IMR-90 (cell line): ENCODE measurements at places on chromosomes 3 and 15. TPM values are rescaled to one million over a fixed set of nuclear protein-coding genes. Genes with fewer than 3 reads are reported as not detected.
A peak's percentile ranks its signal among the peaks of the same experiment; 100 is the strongest.

DNA sequence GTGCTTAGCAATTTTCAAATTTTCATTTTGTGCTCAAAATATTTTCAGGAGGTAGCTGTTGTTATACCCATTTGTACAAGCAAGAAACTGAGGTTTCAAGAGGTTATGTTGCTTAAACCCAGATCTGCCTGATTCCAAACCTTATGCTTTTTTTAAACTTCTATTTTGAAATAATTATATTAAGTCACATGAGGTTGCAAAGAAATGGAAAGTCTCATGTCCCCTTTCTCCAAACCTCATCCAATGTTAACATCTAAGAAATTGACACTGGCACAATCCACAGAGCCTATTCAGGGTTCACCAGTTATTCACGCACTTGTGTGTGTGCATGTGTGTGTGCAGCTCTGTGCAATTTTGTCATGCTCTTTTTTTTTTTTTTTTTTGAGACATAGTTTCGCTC lies 35.1 kb downstream of the B3GNT5 start:
- DNase-seq: no peak
- H3K4me1 ChIP-seq: peaks cover 7% of the 10 kb centered on the region
- H3K4me3 ChIP-seq: no peak overlapping the region

Gene ASB14
- not detected in 2 replicates for total RNA-seq

GRCh38 chr3:34742151-34742550 lies 897.2 kb upstream of the ARPP21 start:
- no peaks in the 10 kb centered on the region for H3K27me3 ChIP-seq
- H3K36me3 ChIP-seq: no peaks in the 10 kb centered on the region
- no peak for DNase-seq
- H3K27ac ChIP-seq: no peak overlapping the region
- no peaks in the 10 kb centered on the region for H3K4me1 ChIP-seq

Gene PGBD4
- 1.3 and 1.9 TPM in 2 replicates for total RNA-seq

DNA sequence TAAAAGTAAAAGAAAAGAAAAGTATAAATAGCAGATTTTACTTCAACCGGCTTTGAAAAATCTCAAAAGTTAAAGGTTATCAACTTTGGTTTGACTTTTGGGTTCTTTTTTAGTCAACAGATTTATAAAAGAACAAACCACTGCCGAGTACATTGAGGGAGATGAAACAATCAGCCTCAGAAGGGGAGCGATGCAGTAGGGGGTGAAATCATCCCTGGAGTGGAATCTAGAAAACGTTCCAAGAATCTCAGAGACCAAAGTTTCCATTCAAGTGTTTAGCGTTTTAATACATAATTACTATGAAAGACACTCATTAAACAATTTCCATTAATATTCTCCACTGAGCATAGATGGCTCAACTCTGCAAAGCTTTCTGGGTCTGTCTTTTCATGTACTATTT lies 745.5 kb downstream of the NR2F2 start:
- no peak overlapping the region for H3K27ac ChIP-seq
- DNase-seq: no peak
- H3K4me1 ChIP-seq: no peaks in the 10 kb centered on the region
- no peaks in the 10 kb centered on the region for H3K27me3 ChIP-seq

DNA sequence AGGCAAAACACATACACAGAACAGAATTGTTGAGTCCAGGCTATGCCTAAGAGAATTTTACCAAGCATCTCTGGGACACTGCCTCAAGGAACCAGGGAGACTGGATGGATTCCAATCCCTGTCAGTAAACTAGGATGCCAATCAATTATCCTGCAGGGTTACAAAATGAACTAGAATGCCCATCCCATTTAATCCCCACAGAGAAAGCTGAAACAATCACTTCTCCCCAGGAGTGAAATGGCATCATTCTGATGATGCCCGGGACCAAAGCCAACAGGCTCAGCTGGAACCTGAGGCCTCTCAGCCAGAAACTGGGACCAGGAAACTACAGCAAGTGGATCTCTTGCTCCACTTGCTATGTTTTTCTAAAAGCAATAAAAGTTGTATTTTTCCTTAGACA lies 130.0 kb upstream of the TJP1 start:
- H3K4me1 ChIP-seq: no peaks in the 10 kb centered on the region
- H3K27ac ChIP-seq: no peak overlapping the region
- DNase-seq: no peak
- peaks cover 5% of the 10 kb centered on the region for H3K27me3 ChIP-seq
- H3K4me3 ChIP-seq: no peak overlapping the region
- no peaks in the 10 kb centered on the region for H3K36me3 ChIP-seq

DNA sequence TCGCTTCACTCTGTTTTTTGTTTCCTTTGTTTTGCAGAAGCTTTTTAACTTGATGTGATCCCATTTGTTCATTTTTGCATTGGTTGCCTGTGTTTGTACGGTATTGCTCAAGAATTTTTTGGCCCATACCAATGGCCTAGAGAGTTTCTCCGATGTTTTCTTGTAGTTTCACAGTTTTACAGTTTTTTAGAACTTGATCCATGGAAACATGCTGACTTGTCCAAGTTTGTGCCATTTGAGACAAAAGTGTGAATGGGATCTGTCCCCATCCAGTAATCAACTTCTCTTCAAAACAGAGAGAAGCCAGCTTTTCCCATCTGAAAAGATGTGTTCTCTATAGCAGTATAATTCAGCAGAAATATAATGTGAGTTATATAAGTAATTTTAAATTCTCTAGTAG lies 266.5 kb upstream of the LRTM1 start:
- H3K27me3 ChIP-seq: no peaks in the 10 kb centered on the region
- no peak for DNase-seq
- H3K4me3 ChIP-seq: no peak overlapping the region
- H3K27ac ChIP-seq: no peak overlapping the region

Gene SNURF
- 8.1 and 13.1 TPM in 2 replicates for total RNA-seq

GRCh38 chr15:90009301-90010022 lies 8.3 kb downstream of the ZNF710 start:
- H3K27ac ChIP-seq: no peak overlapping the region
- H3K4me3 ChIP-seq: no peak overlapping the region
- H3K4me1 ChIP-seq: peaks cover 8% of the 10 kb centered on the region
- H3K27me3 ChIP-seq: no peaks in the 10 kb centered on the region
- H3K36me3 ChIP-seq: no peaks in the 10 kb centered on the region; the same call in 1 of the 2 replicates

DNA sequence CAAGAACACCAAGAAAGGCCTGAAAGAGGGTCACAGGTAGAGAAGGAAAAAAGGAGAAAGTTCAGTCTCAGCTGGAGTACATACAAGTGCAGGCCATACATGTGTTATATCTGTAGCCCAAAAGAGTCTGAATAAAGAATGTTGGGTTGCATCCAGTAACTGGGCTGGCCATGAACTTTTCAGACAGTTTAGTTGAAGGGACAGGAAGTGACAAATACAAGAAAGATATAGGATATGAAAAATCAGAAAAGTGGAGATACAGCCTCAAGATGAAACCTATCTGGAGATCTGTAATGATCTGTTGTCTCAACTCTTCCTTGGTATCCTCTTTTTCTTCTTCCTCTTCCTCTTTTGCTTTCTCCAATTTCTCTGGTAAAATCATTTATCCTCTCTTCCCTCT lies 671.7 kb downstream of the MECOM start:
- H3K27ac ChIP-seq: no peak overlapping the region
- H3K36me3 ChIP-seq: no peaks in the 10 kb centered on the region
- DNase-seq: peak; percentile 15
- H3K4me3 ChIP-seq: no peak overlapping the region
- H3K27me3 ChIP-seq: no peaks in the 10 kb centered on the region

GRCh38 chr15:52791776-52792175 lies 1.6 kb upstream of the ONECUT1 start:
- H3K36me3 ChIP-seq: no peaks in the 10 kb centered on the region
- peaks cover 93% of the 10 kb centered on the region for H3K27me3 ChIP-seq

GRCh38 chr3:197253238-197253947 lies 45.0 kb downstream of the DLG1 start:
- H3K36me3 ChIP-seq: no peaks in the 10 kb centered on the region
- no peak for DNase-seq
- no peaks in the 10 kb centered on the region for H3K4me1 ChIP-seq
- no peak overlapping the region for H3K27ac ChIP-seq
- H3K27me3 ChIP-seq: no peaks in the 10 kb centered on the region
- no peak overlapping the region for H3K4me3 ChIP-seq

- H3K4me3 ChIP-seq: no peak overlapping the region
- H3K27ac ChIP-seq: no peak overlapping the region
- peaks cover 13% of the 10 kb centered on the region for H3K36me3 ChIP-seq
- no peak for DNase-seq
Observed at GRCh38 chr15:99717161-99718009, 15.9 kb downstream of the LYSMD4 start.

Gene MEIS2
- 50.3 and 71.3 TPM in 2 replicates for total RNA-seq

Gene POLR2H
- total RNA-seq: 47.7 and 132 TPM in 2 replicates

- peaks cover 9% of the 10 kb centered on the region for H3K4me1 ChIP-seq
- no peaks in the 10 kb centered on the region for H3K27me3 ChIP-seq
- no peak for DNase-seq
- H3K36me3 ChIP-seq: peaks cover 9% of the 10 kb centered on the region
Observed at GRCh38 chr15:47746516-47746915, 29.2 kb downstream of the SEMA6D start.

DNA sequence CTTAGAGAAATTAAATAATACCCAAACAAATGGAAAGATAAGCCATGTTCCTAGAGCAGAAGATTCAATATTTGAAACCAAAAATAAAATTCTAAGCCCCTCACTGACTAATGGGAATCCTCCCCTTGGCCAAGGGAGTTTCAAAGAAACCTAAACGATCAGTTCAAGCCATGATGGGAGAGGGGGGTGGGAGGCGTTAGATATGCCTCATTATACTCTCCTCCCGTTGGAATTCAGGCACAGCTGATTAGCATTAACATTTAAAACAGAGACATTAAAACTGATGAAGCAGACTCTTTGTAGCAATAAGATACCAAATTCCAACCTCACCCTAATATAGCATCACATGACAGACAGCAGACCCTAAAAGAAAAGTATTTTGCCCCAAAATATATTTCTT lies 32.9 kb downstream of the OCA2 start:
- H3K36me3 ChIP-seq: no peaks in the 10 kb centered on the region
- H3K4me3 ChIP-seq: no peak overlapping the region
- DNase-seq: no peak
- no peaks in the 10 kb centered on the region for H3K4me1 ChIP-seq
- no peak overlapping the region for H3K27ac ChIP-seq

DNA sequence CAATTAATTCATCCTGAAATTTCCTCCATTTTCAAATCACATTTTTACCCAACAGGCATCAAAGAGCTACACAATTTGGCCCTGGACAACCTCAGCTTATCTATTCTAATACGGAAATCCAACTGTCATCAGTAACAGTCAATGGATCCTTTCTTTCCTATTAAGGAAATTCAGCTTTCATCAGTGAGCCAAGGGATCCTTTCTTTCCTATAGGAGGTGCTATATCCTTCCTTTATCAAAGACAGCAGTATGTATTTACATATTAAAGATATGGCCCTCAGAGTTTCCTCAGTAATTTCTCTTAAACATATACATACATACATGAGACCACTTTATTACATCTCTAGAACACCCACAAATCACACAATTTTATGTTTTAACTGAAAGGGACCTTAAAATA lies 10.1 kb downstream of the DHX36 start:
- DNase-seq: no peak
- no peak overlapping the region for H3K27ac ChIP-seq
- no peaks in the 10 kb centered on the region for H3K27me3 ChIP-seq
- H3K36me3 ChIP-seq: peaks cover 2% of the 10 kb centered on the region; the same call in 1 of the 2 replicates
- no peak overlapping the region for H3K4me3 ChIP-seq

Gene TMEM207
- not detected in 2 replicates for total RNA-seq

DNA sequence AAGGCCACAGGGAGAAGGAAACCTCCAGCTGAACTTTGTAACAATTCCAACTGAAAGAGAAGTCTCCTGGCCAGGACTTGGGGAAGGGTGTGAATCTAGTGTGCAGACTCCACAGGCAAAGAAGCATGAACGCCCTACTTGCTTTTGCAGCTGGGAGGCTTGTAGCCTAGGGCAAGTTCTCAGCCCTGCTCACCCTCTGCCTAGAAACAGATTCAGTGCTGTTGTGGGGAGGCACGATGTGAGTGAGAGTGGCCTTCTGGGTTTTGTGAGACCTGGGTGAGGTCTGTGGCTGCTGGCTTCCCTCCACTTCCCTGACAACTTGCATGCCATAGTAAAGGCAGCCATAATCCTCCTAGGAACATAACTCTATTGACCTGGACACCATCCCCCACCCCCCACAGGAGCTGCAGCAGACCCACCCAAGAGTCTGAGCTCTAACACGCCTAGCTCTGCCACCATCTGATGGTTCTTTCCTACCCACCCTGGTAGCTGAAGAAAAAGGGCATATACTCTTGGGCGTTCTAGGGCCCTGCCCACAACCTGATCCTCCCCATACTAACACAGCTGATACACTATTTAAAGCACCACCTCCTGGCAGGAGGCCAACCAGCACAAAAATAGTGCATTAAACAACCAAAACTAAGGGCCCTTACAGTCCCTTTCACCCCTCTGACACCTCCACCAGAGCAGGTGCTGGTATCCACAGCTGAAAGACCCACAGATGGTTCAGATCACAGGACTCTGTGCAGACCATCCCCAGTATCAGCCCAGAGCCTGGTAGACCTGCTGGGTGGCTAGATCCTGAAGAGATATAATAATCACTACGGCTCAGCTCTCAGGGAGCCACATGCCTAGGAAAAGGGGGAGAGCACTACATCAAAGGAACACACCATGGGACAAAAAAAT lies 426.5 kb downstream of the IGSF11 start:
- H3K4me3 ChIP-seq: no peak overlapping the region
- no peak for DNase-seq
- H3K27ac ChIP-seq: no peak overlapping the region
- H3K36me3 ChIP-seq: no peaks in the 10 kb centered on the region
- H3K4me1 ChIP-seq: no peaks in the 10 kb centered on the region

Gene FAM43A
- total RNA-seq: 3.0 and 3.1 TPM in 2 replicates
